ENCODE measurements at places on chromosomes 12 and 14.

DNA sequence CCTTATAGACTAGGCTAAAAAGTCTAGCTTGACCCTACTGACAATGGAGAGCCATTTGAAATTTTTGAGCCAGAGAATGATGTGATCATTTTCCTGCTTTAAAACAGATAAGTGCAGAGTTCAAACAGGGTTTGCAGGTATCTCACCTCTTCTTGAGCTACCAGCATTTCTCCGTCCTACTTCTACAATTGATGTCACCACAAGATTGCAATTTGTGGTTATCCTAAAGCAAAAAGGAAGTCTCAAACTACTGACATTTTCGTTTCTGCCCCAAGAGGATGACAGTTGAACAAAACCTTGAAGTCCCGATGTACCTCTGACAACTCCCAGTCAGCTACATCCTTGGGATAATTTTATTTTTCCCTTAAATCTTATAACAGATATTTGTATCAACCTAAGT is 86.7 kb downstream of the PTGER2 start:
- DNase-seq: no peak

DNA sequence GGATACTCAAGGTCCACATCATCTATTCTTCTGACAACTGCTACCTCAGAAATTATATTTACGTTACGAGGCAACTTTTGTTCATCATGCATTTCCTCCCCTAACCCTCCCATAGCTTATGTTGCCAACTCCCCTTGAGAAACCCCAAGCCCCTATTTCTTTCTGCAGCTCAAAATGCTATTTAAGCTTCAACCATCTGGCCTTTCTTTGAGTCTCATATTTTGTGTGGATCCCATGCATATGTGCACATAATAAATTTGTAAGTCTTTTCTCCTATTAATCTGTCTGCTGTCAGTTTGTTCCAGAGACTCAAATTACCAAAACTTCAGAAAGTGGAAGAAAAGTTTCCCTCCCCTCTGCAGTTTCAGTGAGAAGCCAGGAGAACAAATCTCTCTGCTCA is 444.1 kb downstream of the TRHDE start:
- DNase-seq: no peak

GRCh38 chr14:54490445-54491175 is 1.8 kb upstream of the GMFB start:
- no peak for DNase-seq

DNA sequence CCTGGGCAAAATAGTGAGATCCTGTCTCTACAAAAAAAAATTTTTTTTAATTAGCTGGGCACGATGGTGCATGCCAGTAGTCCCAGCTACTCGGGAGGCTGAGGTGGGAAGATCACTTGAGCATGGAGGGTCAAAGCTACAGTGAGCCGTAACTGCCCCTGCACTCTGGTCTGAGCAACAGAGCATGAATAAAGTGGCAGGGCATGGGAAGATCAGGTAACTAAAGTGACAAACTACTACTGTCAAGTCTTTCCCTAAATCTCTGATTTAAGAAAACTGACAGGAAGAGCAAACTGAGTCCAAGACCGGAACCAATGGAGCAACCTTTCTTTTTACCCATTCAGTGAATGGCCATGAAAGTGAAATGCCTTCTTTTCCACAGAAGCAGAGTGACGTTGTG is 10.8 kb downstream of the DCAF5 start:
- no peak for DNase-seq

GRCh38 chr14:69708586-69709560 is 58.1 kb upstream of the SRSF5 start:
- DNase-seq: no peak
